ENCODE measurements at places on chromosomes 13 and 19.

GRCh38 chr13:66128692-66129269 lies 1101.4 kb downstream of the PCDH9 start:
- DNase-seq, result no peak

GRCh38 chr13:110070511-110071120 lies 236.3 kb downstream of the COL4A1 start:
- no peak for DNase-seq

DNA sequence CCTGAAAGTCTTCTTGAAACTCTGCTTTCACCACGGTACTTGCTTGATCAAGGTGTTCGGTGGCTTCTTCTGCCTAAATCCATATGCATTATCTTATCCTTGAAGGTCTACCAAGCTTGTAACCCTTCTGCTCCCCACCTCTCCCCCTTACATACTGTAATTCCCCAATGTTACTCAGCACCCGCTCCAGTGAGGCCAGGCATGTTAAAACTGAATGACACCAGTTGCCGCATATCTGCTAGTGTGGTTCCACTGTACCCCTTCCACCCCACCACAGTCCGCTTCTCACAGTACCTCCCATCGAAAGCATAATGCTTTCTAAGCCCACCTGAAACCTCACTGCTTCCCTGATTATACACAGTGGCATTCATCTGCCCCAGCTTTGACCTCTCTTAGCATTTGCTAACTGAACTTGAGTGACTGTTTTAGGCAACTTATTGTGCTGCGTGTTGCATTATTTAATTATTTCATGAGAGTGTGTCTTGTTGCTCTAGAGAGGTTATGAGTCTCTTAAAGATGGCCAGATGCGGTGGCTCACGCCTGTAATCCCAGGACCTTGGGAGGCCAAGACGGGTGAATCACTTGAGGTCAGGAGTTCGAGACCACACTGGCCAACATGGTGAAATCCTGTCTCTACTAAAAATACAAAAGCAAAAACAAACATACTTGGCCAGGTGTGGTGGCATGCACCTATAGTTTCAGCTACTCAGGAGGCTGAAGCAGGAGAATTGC lies 87.6 kb upstream of the MBNL2 start:
- no peak for DNase-seq

- DNase-seq, result no peak
These were observed 197.0 kb downstream of the MZT1 start for GRCh38 chr13:72530471-72530870.

GRCh38 chr13:94344126-94344818 lies 135.2 kb downstream of the DCT start:
- DNase-seq, result no peak

GRCh38 chr13:51130348-51130747 lies 19.3 kb upstream of the C13orf42 start:
- DNase-seq, result no peak

- no peak for DNase-seq
These were observed 45.5 kb upstream of the C13orf46 start for GRCh38 chr13:114019367-114019766.

- no peak for DNase-seq
These were observed 94.5 kb downstream of the ANKRD10 start for GRCh38 chr13:110820322-110820721.
